OCI-M1 (cell line): ENCODE measurements at places on chromosomes 3 and 15.

- DNase-seq: no peak
These were observed 46.6 kb downstream of the SLTM start for GRCh38 chr15:58886921-58887320.

DNA sequence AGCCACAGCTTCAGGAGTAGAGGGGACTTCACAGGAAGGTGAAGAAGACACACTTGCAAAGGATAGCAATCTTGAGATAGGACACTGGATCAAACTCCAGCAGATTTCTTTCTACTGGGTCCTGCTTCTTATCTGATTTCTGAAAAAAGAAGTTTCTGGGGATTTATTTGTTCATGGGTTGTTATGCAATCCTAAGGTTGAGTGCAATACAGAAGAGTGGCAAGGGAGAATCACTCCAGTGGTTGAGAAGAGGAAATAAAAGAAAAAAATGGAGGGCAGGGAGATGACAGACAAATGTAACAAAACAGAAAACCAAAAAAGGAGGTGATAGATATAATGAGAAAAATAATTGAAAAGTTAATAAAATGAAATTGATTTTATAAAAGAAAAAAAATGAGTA is 858.3 kb downstream of the TUSC7 start:
- peak; percentile 49 for DNase-seq

- DNase-seq: no peak
These were observed 158.7 kb upstream of the SPRED1 start for GRCh38 chr15:38093931-38094330.

- no peak for DNase-seq
These were observed 162.1 kb downstream of the FOXP1 start for GRCh38 chr3:71421475-71421819.

- no peak for DNase-seq
These were observed 117.5 kb downstream of the CMSS1 start for GRCh38 chr3:99934975-99935797.

DNA sequence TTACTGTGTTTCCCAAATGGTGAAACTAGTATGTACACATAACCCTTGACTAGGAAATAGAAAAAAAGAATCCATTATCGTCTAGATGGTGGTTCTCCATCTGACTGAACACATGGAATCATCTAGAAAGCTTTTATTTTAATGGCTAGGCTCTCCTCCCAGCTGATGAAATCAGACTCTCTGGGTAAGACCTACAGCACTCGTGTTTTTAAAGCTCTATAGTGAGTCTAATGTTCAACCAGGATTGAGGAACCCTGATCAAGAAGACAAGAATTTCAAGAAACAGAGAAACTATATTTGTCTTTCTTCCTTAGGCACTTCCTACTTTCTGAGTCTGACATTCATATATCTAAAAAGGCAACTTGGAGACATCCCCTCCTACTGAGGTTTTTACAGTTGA is 118.8 kb downstream of the TMCO5A start:
- peak; percentile 12 for DNase-seq

- no peak for DNase-seq
These were observed 103.7 kb downstream of the FRMD4B start for GRCh38 chr3:69282181-69282580.

- DNase-seq: no peak
These were observed 56.3 kb downstream of the APBA2 start for GRCh38 chr15:28942046-28942445.

DNA sequence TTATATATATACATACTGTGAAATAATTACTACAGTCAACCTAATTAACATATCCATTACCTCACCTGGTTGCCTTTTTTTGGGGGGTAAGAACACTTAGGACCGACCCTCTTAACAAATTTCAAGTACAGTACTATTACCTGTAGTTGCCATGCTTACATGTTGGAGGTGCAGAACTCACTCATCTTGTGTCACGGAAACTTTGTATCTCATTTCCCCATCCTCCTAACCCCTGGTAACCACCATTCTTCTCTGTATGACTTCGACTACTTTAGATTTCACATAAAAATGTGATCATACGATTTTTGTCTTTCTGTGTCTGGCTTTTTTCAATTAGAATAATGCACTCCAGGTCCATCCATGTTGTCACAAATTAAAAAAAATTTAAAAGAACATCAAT is 55.5 kb upstream of the MELTF start:
- DNase-seq: no peak

- no peak for DNase-seq
These were observed 48.4 kb upstream of the TJP1 start for GRCh38 chr15:29870495-29871151.

DNA sequence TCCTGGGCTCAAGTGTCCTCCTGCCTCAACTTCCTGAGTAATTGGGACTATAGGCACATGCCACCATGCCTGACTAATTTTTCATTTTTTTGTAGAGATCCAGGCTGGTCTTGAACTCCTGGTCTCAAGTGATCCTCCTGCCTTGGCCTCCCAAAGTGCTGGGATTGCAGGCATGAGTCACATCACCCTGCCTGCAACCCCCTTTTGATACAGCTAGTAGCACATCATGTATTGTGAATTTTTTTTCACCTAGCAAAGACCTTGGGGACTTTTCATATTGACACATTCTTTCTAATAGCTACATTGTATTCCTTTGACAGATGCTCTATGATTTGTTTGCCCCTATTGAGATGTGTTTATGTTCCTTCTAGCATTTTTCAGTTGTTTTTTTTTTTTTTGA is 14.2 kb downstream of the IRAK2 start:
- DNase-seq: no peak

DNA sequence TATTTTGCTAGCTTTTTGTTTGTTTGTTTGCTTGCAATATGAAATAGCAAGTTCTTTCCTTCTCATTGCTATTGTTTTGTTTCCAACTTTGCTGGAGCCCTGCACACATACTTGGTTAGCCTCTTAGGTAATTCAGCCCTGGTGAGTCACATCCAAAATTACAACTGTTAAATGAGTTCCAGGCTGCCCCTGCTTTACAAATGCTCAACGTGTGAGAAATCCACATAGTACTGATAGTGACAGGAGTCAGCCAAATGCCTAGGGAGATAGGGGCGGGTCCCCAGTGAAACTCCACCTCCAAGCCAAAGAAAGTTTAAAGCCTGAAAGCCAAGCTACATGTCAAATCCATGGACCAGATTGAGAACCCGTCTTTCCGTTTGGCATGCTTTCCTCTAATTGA is 81.3 kb upstream of the RNF7 start:
- no peak for DNase-seq

GRCh38 chr15:68192804-68193486 is 12.2 kb downstream of the CALML4 start:
- DNase-seq: no peak

DNA sequence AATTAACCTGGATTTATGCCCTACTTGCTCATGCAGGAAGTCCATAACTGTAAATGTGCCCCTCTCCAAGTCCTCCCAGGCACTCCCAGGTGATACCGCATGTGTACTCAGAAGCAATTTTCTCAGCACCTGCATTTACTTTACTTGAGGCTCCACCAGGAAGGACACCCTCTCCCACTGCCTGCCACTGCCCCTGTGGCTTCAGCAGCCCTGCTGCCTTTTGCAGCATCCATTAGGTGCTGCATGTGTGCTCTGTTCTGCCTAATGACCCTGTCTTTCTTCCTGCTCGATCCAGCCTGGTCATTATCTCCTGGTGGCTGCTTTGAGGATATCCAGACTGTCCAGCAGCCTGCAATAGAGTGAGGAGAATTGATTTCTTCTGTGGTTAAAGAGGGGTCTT is 107.6 kb upstream of the SEMA6D start:
- no peak for DNase-seq

GRCh38 chr15:68214838-68215254 is 9.7 kb upstream of the CALML4 start:
- DNase-seq: no peak

GRCh38 chr3:15796771-15797641 is 773 bp downstream of the ANKRD28 start:
- DNase-seq: peak; percentile 80

- no peak for DNase-seq
These were observed 57.6 kb downstream of the SIDT1 start for GRCh38 chr3:113589971-113590370.

GRCh38 chr15:70475921-70476320 is 287.4 kb downstream of the UACA start:
- no peak for DNase-seq

GRCh38 chr3:185422677-185423076 is 59.7 kb downstream of the MAP3K13 start:
- DNase-seq: no peak

DNA sequence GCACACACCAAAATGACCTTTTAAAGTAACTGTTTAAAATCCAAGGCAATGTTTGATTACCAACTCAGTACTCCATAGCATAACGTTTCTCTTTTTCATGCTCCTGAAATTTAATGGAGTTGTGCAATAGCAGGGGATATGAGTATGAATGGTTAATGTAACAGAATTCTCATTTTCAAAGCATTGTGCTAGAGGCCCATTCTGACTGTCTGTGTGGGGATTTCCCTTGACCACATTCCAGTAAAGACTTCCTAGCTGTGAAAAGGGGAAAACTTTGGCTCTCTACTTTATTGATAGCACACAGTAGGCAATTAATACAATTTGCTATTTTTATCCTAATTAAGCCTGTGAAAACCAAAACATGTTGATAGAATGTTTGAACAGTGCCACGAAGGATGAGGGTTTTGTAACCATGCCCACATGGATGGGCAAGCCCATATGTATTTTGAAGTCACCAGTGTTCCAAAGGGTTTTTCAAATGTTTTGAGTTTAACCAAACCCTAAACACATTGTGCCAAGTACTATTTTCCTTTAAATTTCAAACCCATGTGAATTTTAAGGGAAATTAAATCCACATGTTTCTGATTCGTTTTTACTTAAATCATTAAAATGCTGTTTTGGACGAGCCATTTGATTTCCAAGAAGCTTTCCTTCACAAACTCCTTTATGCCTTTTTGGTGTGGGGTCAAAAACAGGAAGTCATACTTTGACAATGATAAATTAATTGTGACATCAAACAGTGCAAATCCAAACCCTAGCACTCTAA is 261.2 kb downstream of the SHOX2 start:
- DNase-seq: peak; percentile 2

DNA sequence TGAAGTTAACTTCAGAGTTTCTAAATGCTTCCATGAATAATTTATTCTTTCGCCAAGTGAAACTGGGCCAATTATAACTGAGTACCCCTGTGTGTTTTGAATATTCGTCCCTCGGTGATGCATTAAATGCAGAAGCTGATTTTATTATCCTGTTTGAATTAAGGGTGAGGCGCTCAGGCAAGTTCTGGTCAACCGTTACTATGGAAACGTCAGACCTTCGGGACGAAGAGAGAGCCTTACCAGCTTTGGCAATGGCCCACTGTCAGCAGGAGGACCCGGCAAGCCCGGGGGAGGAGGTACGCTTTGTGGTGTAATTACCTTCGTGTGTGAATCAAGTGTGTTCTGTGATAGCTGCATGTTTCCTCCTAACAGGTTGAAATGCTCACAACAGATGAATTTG is 239.8 kb downstream of the ITPR1 start:
- DNase-seq: no peak

- DNase-seq: peak; percentile 15
These were observed 9.6 kb downstream of the CHST13 start for GRCh38 chr3:126533506-126533905.

- no peak for DNase-seq
These were observed 856.4 kb downstream of the ROBO1 start for GRCh38 chr3:78911394-78911793.

DNA sequence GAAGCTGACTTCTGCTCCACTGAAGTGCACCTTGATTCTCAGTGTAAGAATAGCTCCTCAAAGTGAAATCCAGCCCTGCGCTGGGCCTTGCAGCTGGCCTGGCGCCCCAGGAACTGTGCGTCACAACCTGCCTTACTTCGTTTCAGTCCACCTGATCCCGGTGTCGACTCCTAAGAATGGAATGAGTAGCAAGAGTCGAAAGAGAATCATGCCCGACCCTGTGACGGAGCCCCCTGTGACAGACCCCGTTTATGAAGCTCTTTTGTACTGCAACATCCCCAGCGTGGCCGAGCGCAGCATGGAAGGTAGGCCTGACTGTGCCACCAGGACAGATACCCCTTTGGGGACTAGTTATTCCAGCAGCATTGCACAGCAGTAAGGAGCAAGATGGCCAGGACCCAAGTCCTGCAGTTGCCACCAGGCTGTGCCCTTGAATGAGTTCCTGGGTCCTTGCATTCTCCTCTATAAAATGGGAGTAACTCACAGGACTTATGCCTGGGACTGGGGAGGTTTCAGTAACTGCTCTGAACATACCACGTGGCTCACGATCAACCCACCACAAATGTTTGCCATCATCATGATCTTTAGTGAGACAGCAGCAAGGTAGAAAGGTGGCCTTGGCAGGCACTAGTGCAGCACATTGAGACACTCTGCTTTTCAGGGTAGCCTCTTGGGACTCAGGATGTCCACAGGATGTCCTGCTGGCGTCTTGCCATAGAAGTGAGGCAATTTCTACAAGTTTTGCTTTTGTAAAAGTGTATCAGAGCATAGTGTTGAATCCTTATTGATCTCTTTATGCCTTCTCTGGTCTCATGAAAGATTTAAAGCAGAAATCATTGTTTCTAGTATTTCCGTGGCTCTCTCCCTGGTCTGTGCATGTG is 46.8 kb downstream of the PXYLP1 start:
- no peak for DNase-seq

DNA sequence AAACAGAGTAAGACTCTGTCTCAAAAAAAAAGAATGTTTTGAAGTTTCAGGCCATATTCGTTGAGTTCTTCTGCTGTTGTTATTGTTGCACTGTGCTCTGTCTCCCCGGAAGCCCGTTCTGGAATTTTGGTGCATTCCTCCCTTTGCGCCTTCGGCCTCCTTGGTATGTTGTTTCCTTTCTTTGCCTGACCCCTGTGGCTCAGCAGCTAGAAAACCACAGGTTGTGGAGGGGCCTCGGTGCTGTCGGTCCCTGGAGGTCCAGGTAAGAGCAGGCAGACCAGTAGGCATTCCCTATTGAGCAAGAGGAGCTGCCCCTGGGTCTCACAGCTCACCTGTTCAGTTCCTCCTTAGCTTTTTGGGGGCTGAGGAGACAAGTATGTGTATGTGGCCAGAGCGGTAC is 51.0 kb upstream of the DLG1 start:
- DNase-seq: no peak

GRCh38 chr15:40618906-40619305 is 24.9 kb downstream of the KNL1 start:
- no peak for DNase-seq

DNA sequence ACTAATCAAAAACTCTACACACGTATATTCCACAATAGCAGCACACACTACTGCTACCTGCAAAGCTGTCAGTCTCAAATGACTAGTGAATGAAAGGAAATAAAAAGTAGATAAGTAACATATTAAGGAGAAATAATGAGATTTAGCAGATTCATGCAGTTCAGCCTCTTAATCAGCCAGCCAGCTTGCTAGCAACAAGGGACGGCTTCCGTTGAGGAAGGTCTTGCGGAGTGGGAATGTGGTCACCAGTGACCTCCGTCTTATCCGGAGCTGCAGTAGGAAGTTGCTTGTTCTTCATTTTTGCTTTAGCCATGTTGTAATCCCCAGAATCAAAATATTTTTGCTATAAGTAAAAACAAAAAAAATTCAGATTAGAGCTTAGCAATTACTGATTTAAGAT is 17.1 kb downstream of the ARPP19 start:
- DNase-seq: no peak
